T1000 (cell line): ENCODE measurements at places on chromosomes 7 and 10.

DNA sequence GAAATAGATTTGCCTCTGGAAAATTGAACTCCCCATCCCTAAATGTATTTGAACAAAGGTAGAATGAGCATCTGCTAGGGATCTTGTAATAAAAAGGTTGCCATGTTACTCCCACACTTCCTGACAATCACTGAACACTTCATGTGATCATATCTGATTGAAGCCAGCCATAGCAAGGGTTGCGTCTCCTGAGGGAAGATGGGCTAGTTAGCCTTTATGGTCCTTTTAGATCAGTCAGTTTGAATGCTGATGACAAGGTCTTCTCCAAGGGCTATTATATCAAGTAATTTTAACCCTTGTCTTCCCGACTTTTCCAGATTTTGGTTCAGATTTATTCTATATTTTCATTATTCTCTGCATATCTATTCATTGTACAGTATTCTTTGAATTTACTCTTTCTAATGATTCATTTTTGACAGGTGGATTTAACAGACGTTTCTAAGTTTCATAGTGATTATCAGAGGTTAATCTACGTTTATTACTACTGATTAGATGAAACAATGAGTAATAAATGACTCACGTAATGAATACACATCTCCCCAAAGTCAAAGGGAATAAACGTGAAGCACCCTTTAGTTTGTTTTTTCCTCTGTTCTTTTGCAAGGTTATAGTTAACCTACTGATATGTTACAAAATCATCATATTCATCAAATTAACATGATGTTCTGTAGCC is 28.1 kb downstream of the CSGALNACT2 start:
- no peak for DNase-seq

DNA sequence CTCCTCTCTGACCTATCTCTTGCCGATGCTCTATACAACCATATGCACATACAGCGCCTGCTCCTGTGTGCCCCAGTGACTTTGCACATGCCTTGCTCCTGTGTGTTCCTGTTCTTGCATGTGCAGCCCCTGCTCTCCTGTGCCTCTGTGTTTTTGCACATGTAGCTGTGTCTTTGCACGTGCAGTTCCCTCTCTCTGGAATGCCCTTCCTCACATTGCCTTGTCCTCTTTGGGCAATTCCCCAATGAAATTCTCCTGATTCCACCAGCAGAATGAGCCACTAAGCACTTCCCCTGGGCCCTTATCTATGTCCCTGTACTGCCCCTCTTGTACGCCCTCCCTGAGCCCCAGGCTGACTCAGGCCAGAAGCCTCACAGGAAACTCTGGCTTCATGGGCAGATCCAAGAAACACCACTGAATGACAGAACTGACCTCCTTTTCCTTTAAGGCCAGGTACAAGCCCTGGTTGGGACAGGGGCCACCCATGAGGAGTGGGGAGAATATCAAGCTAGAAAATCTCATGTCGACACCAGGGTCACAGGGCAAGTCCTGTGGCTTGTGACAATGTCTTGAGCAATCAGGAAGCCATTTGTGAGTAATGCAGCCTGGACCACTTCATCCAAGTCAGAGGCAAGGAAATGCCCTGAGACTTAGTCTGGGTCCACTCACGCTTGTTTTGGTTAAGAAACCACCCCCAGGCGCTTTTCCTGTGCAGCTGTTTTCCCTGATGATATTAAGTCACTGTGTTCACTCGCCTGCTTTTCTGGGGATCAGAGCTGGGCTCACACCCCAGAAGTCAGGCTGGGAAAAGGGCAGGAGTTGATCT is 1.9 kb upstream of the ARHGAP22 start:
- DNase-seq: peak; percentile 83

- no peak for DNase-seq
These were observed 511.1 kb downstream of the GLRX3 start for GRCh38 chr10:130647341-130647740.

GRCh38 chr7:150846291-150847115 is 5.8 kb upstream of the AOC1 start:
- DNase-seq: no peak

DNA sequence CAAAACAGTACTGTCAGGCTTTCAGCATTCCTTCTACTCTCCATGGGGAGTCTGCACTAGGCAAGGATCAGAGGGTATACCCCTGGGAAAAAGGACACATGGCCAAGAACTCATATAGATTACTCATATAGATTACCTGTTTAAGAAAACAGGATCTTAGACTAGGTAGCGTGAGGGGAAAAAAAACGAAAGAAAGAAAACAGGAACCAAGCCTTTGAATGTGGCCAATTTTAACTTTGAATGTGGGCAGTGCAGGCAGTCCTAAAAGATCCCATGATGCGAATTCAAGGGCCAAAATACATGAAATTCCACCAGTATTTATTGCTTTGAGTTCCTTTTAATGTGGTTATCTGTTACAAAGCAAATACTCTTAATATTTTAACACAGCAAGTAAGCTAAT is 108.6 kb upstream of the TAC1 start:
- DNase-seq: no peak

DNA sequence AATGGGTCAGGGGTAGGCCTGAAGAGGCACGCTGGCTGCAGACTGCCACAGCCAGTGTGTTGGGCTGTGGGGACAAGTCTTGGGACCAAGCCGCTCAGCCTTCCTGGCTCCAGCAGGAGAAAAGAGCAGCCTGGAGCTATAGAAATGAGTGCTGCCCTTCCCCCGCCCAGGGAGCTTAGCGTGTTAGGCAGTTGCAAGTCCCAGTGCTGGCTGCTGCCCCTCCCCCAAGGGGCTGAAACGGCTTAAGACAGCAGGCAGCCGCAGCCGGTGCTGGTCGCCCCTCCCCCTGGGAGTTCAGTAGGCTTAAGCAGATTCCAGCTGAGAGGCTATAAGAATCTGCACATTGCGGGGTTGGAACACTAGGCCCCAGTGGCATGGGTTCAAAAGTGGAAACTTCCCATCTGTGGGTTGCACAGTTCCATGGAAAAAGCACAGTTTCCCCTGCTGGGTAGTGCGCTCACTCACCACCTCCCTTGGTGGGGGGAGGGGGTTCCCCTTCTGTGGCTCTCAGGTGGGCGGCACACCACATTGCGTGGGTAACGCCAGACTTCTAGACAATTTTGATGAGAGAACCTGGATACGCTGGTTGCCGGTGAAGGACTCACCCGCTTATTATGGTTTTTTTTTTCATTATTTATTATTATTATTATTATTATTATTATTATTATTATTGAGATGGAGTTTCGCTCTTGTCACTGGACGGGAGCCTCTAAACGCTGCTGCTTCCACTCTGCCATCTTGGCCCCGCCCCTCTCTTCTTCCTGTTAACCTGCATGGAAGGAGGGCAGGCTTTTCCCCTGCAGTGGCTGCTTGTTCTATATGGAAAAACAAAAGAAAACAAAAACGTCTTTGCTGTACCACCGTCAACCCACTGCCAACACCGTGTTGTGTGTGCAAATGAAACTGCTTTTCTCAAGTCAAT is 151.1 kb downstream of the CXCL12 start:
- DNase-seq: no peak

DNA sequence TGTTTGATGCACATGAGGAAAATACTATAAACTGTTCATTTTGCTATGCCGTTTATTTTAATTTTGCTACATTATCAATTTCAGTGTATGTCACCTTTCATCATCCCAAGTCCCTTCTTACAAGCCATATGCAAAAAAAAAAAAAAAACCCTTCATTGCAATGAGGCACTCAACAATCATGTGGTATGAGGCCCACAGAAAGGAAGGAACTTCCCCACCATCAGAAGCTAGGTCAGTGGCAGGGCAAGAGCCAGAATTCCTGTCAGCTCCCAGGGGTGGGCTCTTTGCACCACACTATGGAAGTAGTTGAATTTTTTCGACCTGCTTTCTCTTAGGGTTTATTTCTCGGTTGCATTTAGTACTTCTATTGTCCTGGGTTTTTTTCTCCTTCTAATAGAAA is 75.4 kb downstream of the NOC3L start:
- DNase-seq: no peak

DNA sequence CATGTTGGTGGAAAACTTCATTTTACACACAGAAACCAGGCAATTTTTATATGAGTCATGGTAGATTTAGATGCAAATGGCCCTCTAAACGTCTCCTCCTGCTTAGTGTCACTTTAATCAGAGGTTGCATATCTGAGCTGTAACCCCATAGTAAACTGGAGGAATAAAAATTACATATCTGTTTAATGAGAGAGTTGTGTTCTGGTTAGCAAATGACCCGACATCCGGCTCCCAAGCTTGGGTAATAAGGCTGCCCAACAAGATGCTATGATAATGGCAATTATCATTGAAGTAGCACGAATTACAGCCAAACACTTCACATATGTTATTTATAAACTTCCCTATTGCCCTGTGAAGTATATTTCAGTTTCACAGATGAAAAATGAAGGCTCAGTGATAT is 10.6 kb upstream of the ADAM12 start:
- DNase-seq: no peak

- DNase-seq: no peak
These were observed 134.4 kb downstream of the SLC16A9 start for GRCh38 chr10:59575269-59575668.

GRCh38 chr7:38748056-38748610 is 117.0 kb upstream of the AMPH start:
- DNase-seq: no peak

GRCh38 chr10:100482181-100482833 is 19.5 kb downstream of the WNT8B start:
- DNase-seq: peak; percentile 12

DNA sequence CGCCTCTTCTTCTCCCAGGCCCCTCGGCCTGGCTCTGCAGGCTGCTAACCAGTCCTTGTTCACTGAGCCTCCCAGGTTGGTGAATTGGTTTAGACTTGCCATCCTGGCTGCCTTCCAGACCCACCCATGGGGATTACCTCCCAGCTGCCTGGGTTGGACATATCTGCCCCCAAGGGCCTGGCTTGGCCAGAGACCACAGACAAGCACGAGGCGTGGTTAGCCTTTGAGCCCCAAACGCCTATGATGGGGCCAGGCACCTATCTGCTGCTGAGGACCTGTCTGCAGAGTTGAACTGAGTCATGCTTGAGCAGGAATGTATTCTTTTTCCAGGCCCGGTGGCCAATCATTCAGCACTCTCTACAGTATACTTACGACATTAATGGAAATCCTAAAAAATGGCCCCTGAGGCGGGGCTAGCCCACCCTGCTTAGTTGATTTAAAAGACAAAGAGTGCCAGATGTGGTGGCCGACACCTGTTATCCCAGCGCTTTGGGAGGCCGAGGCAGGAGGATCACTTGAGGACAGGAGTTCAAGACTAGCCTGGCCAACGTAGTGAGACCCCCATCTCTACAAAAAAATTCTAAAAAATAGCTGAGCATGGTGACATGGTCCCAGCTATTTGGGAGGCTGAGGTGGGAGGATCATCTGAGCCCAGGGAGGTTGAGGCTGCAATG is 361.5 kb downstream of the FRMD4A start:
- DNase-seq: peak; percentile 55

DNA sequence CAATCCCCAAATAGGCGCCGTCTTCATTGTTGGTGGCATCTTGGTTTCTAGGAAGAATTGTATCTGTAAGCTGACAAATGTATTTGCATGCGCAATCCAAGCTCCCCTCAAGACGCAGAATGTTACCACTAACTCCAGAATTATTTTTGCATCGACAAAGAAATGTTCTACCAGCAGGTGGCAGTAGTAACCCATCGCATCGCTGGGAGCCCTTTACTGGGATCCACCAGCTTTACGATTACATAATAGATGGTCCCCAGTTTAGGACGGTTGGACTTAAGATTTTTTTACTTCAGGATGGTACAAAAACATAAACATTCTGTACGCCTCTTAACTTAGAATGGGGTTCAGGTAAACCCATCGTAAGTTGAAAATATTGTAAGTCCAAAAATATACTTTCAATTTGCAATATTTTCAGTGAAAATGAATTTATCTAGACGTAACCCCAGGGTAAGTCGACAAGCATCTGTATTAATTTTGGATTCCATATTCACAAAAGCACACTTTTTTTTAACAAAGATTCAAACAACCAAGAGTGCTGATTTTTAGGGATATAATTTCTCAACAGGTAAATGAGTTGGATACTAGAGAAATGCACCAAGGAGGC is 114.0 kb upstream of the COBL start:
- DNase-seq: peak; percentile 24

DNA sequence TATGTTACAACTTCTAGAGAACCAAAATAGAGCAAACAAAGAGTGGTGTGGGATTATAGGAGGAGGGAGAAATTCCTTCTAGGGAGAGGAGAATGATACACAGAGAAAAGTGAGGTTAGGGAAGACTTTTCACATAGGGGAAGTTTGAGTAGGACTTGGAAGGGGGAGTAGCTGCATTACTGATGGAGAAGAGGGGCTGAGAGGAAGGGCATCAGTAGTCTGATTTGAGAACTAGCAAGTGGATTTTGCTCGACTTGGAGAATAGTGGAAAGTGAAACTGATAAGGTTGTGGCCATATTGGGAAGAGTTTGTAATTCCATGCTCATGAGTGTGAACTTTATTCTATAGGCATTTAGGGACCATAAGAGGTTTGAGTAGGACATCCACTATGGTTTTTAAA is 6.1 kb downstream of the NRF1 start:
- DNase-seq: no peak

DNA sequence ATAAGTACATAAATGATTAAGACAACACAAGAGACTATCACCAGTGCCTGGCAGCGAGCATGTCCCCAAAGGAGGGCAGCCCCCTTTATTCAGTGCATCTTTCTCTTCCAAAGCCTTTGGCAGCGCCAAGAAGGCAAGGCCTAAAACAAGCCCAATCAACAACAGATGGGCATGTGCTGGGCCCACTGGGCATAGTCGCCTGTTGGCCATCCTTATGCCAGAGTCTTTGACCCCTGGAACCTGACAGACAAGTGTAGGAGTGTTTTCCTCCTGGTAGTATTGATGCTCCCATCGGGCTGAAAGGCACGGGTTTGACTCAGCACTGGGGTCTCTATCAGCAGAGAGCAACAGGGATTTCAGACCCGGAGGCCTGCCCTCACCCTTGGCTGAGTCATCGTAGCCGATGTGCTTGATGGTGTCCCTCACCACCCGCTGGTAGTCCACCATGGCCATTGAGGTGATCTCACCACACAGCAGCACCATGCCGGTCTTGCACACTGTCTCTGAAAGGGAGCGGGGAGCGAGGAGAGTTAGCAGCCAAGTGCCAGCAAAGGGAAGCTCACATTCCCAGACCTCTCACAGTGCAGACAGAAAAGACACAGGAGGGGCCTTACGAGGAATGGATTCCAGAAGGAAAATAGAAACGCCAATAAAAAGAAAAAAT is 5.8 kb downstream of the MAT1A start:
- no peak for DNase-seq

DNA sequence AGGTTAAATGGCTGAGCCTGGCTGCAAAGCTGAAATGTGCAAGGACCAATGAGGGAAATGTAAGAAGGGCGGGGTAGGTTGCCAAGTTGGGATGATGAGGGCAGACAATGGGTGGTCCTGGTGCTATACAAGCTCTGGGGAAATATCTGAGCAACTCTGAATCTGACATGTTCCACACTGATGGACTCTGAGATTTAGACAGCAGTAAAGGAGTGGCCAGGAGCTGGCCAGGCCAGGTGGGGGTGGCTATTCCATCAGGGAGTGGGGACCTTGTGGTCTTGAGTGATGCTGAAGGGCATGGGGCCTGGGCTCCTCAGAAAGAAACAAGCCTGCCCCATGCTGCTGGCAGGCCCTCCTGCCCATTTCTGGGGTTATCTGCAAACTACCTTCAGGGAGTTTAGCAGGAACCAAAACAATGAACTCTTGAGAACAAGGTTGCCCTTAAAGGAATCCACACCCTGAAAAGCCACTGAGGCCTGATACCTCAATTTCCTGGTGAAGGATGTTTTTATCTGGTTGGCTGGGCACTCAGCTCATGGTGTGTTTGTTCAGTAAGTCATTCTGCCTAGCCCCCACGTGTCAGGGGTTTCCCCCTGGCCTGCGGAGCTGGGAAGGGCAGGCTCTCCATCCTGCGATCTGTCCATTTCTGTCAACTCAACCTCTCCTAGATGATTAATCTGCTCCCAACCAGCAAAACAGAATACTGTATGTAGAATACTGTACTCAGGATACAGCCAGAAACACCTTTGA is 143.3 kb upstream of the TNS3 start:
- no peak for DNase-seq
